ENCODE measurements at places on chromosomes 3 and 15.

DNA sequence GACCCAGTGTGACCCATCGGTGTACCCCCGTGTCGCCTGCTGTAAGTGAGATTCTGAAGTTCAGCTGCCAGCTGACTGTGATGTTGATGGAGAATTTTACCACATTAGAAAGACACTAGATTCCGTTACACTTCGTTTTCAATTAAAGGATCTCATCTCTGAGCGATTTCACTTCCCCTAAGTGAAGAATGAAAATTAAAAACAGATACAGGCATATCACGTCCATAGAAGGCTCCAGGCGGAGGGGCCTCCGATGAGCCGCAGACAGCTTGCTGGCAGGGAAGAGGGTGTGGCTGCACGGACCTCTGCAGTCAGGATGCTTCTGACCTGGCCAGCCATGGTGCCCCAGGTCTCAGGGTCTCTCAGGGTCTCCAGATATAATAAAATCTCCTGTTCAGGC lies 6.6 kb upstream of the CPN2 start:
- H3K4me3 ChIP-seq, result no peak overlapping the region
- H3K27me3 ChIP-seq, result no peaks in the 10 kb centered on the region
- no peak for DNase-seq
- no peak overlapping the region for H3K27ac ChIP-seq
- no peaks in the 10 kb centered on the region for H3K36me3 ChIP-seq

GRCh38 chr3:180457225-180457624 lies 144.7 kb upstream of the TTC14 start:
- no peak overlapping the region for H3K27ac ChIP-seq
- H3K36me3 ChIP-seq, result no peaks in the 10 kb centered on the region
- H3K4me1 ChIP-seq, result no peaks in the 10 kb centered on the region

GRCh38 chr3:162670181-162670580 lies 1173.6 kb downstream of the OTOL1 start:
- H3K27me3 ChIP-seq, result no peaks in the 10 kb centered on the region
- no peaks in the 10 kb centered on the region for H3K4me1 ChIP-seq
- no peaks in the 10 kb centered on the region for H3K36me3 ChIP-seq
- no peak overlapping the region for H3K4me3 ChIP-seq

DNA sequence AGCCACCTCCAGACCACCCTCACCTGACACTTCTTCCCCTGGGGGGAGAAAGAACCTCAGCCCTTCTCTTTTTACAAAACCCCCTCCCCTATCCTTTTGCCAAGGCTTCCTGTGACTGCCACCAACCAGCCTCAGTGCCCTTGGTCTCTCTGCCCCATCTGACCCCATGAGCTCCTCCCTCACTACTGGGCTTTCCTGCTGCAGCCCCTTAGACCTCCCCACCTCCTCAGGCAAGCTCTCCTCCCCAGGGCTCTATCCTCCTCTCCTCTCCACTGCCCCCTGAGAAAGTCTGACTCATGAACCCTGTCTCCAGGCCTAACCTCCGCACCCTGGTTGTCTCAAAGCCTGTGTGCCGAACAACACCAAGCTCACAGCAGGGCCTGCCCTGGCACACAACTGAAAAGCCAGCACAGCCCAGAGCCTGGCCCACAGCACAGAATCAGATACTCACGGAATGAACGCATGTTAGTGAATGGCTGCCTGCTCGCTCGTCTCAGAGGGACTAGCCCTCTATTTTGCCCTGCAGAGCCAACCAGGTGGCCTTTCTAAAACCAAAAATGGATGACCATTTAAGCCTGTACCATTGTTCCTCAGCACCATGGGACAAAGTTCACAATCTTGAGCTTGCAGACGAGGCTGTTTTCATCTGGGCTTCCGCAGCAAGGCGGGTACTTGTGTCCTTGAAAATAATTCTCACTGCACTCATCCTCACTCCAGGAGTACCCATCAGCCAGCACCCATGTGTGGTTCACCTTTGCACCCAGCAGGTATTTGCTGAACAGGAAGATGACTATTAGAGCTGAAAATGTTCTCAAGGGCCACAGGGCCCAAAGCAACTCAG lies 1.7 kb downstream of the CHDH start:
- no peaks in the 10 kb centered on the region for H3K36me3 ChIP-seq
- H3K4me3 ChIP-seq, result peak overlapping the region; percentile 71
- H3K27ac ChIP-seq, result peak overlapping the region; percentile 87
- no peaks in the 10 kb centered on the region for H3K27me3 ChIP-seq
- no peak for DNase-seq

DNA sequence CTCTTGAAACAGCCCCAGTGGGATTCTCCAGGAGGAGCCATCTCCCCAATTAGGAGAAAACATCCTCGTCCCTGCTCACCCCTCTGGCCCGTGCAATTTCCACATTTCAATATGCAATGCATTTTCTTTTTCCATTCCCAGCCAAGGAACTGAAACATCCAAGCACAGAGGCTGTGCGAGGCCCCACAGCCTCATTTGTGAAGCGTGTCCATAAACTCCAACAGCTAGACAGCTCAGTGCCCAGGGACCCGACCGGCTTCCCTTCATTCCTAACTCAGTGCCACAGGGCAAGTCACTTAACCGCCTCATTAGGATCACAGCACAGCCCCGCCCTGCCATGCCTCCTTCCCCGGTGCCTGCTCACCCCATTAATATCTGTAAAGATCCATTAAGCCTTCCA lies 204.2 kb upstream of the IGF1R start:
- no peaks in the 10 kb centered on the region for H3K27me3 ChIP-seq
- no peaks in the 10 kb centered on the region for H3K36me3 ChIP-seq
- H3K27ac ChIP-seq, result no peak overlapping the region
- H3K4me1 ChIP-seq, result no peaks in the 10 kb centered on the region

DNA sequence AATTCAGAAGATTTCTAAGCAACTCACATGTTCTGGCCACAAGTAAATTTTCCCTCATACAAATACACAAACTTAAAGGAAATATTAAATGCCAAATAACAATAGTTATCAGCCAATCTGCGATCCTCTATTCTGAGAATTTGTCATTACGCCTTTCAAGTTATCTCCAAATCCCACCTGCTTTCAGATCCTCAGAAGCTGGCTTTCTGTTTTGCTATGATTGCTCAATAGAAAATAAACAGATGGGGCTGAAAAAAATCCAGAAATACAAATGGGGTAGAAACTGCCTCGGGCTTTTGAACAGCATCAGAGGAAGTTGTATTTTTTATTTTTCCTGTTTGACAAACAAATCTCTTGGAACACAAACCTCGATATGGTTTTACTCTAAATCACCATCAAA lies 74.0 kb upstream of the CNTN4 start:
- H3K4me1 ChIP-seq, result no peaks in the 10 kb centered on the region
- H3K27ac ChIP-seq, result no peak overlapping the region
- H3K27me3 ChIP-seq, result no peaks in the 10 kb centered on the region
- no peak for DNase-seq

DNA sequence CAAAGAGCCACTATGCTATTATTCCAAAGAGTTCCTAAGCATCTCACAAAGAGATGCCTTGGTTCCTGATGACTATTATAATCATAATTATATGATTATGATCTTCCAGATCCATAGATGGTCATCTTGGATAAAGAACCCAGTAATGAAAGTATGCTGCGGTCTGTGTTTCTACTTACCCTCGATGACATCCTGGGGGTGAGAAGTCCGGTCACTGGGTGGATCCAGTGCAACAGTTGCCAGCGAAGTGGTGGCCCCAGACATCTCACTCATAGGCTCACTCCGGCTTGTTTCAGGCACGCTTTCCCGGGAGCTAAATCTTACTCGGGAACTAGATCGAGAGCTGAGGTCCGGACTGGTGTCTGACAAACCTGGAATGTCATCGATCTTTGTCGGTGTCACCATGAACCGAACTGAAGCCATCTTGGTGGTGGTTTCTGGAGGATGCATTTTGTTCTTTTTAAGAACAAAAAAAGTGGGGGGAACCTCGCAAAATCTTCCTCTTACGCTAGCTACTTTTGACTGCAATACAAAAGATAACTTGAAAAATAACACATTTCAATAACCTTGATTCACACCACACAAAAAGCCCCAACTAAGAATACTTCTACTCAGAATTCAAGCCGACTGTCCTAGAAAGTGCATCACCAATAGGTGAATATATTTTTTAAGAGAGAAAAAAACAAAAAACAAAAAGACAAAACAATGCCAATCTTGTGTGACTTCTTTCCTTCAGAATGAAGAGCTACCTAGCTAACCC lies 1.2 kb downstream of the SLC12A6 start:
- peak overlapping the region; percentile 87 for H3K27ac ChIP-seq
- no peaks in the 10 kb centered on the region for H3K27me3 ChIP-seq

DNA sequence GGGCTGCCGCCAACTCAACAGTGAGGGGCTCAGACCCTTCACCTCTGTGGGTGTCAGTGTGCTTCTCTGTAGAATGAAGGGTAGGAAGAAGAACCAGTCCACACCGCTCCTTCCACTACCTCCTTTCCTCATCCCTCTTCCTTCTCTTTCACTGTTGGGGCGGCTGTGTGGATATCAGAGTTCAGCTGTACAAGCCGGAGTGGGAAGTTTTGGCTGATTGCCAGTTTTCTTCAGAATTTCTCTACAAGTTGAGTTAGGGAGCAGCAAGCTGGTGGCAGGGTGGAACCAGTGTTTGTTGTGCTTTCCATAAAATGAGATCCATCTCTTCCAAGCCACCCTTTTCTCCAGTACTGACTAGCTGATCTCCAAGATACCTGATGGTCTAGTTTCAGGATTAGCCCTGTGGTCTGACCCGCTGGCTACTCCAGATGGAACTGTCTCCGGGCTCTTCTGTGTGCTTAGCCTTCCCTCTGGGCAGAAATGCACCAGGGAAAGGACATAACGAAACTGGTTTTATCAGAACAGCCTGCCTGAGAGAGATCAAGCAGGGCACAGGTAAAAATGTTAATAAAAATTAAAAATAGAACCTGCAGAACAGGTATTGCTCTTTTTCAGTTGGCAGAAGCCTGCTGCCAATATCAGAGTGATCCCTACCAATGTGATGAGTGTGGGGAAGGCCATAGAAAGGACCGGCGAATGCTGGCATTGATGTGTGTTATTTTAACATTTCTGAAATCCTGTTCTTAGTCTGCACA lies 169.9 kb upstream of the TSC22D2 start:
- H3K27me3 ChIP-seq, result no peaks in the 10 kb centered on the region
- H3K36me3 ChIP-seq, result no peaks in the 10 kb centered on the region
- no peak for DNase-seq
- peak overlapping the region; percentile 75 for H3K27ac ChIP-seq
- H3K4me3 ChIP-seq, result peak overlapping the region; percentile 6
